ENCODE measurements at places on chromosomes 7 and 10.

DNA sequence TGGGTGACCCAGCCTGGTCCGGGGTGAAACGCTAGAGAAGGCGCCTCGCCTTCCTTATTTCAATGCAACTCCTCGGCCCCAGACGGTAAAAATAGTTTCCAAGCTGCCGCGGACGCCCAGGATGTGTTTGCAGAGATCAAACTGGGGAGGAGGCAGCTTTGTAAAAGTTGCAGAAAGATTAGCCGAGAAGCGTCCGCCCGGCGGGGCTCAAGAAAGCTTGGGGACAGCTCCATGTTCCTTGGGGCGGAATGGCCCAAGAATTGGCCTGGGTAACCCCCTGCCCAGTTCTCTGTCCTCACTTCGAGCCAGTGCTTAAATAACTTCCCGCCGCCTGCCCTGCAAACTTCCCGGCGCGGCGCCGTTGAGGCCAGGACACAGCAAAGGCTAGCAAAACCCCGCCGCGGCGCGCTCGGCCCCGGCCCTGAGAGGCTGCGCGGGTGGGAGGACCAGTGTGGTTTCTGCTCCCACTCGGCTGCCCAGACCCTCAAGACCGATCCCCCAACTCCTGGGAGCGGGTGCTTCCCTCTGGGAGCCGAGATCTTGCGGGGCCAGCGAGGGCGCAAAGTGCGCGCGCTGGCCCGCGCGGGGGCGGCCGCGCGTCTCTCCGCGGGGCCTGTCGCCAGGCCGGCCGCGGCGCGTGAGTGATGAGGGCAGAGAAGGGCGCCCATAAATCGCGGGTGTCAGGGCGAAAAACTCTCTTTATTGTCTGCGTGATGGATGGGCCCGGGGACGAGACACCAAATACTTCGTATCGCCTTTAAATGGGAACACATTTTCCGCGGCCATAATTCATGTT lies 6.3 kb upstream of the ZNF503 start:
- DNase-seq = peak; percentile 72

GRCh38 chr7:107592361-107593024 lies 12.4 kb downstream of the BCAP29 start:
- no peak for DNase-seq

DNA sequence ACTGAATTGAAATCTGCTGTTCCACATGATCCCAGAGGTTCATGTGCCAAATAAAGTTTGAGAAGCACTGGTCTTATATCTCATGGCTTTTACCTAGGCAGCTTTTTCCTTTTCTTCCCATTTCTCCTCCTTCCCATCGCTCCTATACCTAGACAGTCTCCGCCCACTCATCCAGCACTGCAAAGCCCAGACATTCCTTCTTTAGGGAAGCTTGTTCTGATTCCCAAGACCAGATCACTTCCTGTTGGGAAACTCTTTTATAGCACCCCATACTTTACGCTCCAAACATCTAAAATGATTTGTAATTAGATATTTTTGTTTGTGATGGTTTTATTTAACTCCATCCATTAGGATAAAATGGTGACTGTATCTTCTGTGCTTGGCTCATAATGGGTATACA lies 75.9 kb downstream of the BMPER start:
- no peak for DNase-seq

DNA sequence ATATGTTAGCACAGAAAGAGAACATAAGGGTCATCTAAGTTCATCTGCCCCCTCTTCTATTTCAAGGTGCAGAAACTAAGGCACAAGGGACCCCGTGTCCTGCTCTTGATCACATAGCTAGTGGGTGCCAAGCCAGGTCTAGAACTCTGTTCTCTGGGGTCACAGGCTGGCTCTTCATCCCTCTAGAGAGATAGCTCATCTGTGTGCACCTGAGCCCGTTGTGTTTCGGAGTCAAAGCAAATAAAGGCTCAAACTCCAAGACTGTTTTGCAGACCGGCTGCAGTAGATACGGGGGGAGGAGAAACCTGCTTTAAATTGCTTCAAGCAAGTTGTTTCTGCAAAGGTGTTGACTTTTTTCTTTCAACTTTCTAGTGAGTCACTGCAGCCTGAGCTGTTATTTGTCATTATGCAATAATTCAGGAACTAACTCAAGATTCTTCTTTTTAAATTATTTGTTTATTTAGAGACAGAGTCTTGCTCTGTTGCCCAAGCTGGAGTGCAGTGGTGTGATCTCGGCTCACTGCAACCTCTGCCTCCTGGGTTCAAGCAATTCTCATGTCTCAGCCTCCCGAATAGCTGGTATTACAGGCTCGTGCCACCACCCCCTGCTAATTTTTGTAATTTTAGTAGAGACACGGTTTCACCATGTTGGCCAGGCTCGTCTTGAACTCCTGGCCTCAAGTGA lies 6.5 kb downstream of the BLVRA start:
- no peak for DNase-seq

DNA sequence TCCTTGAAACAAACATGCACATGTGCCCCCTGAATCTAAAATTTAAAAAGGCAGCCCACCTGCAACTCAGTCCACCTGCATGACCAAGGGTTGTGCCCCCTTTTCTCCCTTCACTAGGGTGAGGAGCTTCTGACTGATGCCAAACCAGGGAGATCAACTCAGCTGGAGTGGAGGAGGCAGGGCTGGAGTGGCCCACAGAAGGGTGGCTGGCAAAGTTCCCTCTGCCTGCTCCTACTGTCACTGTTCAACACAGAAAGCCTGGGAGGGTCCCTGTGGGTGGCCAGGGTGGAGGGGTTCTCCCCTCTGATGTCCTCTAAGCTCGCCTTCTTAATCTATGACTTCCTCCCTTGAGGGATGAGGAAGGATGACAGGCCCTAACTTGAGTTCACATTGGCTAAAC lies 55.7 kb upstream of the ANTXRL start:
- peak; percentile 37 for DNase-seq

DNA sequence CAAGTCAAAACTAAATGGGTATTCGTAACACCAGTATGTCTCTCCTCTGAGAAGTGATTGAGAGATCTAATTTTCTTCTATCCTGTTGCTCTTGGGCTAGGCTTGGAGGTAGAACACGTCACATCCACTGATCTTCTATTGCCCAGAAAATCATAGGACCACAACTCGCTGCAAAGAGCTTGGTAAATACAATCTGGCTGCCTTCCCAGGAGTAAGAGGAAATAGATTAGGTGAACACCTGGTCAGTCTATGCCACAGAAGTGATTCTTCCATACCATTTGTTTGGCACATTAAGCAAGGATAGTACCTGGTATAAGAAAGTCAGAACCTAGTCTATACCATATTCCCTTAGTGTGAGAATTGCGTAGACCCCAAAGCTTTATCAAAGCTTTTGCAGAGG lies 129.3 kb upstream of the PHYHIPL start:
- no peak for DNase-seq

GRCh38 chr7:36312915-36313334 lies 76.7 kb upstream of the ANLN start:
- no peak for DNase-seq

DNA sequence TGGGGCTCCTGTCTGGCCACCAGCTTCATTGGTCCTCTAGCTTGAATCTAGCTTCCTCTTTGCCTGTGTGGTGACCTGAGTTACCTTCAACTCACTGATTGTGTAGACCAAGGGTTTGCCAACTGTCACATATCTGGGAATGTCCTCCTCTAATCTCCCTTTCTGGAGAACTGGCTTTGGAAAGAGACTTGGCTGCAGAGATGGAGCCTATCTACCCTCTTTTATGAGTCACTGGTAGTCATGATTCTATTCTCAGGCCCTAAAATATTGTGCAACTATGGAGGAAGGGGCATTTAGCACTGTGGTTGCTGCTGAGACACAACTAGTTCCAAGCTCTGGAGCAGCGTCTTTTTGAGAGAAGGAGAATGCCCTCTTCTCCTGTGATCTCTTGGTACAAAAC lies 691.3 kb downstream of the KCNMA1 start:
- DNase-seq = no peak

- no peak for DNase-seq
Measured at GRCh38 chr10:97664282-97664850, 22.7 kb downstream of the AVPI1 start.

GRCh38 chr10:121914661-121915060 lies 13.2 kb downstream of the ATE1 start:
- DNase-seq = no peak

DNA sequence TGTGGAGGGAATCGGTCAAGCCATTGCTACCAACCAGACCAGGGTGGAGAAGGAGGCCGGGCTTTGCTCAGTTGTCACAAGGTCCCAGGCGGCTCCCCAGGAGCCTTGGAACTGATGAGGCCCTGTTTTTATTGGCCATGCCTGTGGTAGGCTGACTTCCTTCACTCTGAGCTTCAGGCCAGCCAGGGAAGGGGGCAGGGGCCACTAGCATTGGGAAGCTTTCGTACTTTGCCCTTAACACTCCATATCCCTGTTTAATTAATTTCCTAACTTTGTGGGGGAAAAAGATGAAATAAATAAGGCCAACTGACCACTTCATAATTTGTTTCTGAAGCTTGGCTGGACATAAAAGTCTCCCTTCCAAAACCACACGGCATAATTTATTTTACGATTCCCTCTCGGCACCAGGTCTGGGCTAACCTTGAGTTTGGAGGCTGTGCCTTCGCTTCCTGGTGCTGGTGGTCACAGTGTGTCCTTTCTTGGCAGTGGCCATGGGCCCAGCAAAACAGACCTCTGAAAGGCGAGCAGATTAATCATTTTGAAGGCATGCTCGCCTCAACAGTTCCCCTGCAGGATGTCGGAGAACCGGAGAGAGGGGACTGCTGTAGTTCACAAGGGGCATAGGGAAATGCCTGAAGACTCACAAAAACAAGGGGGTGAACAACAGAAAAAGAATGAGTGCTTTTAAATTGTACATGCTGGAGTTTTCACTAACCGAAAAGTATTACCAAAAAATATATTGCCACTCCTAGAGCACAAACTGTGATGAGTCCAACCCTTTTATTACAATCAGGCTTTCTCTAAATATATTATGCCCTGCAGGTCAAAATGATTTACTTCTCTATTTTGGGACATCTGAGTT lies 966.0 kb downstream of the LRMDA start:
- DNase-seq = peak; percentile 86

- no peak for DNase-seq
Measured at GRCh38 chr10:131915990-131916766, 15.4 kb downstream of the PPP2R2D start.

DNA sequence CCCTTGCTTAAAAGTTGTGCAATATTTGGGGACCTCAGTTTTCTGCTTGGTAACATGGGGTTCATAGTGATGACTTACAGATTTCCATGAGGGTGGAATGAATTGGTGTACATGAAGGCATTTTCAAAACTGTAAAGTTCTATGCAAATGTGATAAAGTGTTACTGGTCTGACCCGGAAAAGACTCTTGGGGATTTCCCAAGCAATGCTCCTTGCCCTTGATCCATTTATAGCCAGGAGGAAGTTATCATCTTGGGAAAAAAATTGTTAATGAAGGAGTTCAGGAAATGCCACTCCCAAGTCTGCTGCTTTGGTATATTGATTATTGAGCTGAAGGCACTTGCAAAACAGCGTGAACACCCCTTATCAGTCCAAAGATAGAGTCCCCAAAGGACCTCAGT lies 96.3 kb upstream of the ZPBP start:
- no peak for DNase-seq

- DNase-seq = no peak
Measured at GRCh38 chr10:59036311-59037017, 140.0 kb upstream of the PHYHIPL start.

DNA sequence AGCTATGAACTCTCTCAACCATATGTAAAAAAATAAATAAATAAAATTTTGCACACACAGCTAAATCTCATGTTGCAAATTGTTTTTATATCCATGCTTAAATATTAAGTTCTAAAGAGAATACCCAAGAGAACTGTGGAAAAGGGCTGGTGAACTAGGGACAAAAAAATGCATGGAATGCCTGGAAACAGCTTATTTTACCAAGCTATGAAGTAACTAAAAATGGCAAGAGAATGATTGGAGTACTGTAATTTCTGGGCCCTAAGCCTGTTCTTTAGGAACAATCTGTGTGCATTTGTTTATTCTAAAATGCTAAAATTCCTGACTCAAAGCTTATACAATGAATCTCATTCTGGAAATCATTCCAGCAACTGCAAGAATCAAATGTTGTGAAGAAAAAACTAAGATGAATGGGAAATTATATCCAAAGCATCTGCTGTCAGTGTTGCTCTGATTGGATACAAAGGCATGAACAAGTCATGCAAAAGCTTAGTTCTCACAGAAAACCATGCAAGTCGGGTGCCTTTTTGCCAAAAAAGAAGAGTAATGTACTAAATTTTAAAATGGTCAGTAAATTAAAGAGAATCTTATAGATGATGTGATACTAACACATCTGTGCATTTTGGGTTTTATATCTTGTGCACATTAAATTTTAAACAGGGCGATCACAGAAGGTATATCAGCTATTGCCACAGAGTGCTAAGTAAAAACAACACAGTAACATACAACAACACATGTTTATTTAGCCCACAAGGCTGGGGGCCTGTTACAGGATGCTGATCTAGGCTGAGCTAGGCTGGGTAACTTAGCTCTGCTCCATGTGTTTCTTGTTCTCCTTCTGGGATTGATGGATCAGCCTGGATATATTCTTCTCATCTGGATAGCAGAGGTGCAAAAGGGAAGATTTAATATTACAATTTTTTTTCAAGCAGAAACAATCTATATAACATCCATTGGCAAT lies 453.5 kb upstream of the SEMA3A start:
- DNase-seq = no peak

GRCh38 chr10:77152256-77152655 lies 485.4 kb downstream of the KCNMA1 start:
- DNase-seq = no peak

DNA sequence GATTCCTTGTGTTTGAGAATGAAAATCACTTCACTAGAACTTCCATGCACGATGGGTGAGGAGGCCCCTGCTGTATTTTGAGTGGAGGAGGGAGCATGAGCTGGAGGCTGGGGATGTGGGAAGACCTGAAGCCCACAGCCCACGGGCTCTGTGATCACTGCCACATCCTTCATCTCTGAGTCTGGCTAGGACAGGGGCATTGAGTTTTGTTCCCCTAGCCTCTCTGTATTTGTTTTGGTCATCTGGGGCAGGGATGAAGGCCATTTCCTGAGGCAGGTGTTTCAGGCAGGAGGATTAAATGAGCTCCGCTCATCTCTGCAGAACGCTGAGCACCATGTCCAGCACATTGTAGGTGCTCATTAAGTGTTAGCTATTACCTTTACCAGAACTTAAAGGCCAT lies 293.6 kb downstream of the GLRX3 start:
- no peak for DNase-seq

DNA sequence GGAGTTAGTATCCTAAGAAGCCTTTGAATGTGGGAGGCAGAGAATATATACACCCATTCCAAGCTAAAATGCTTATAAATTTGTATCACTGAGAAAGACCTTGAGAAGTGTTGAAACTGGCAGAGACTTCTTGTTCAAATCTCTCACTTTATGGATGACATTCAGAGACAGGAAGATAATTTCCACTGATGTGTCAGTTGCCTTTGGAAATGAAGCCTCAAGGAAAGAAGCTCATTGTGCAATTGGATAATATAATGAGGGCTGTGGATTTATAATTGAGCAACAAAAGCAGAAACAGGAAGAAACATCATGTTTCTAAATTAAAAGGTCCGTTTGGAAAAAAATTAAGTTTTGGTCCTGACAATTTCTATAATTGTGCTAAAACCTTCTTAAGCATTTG lies 789.9 kb upstream of the IGFBP3 start:
- DNase-seq = no peak

GRCh38 chr10:7561216-7561893 lies 105.4 kb downstream of the ITIH5 start:
- DNase-seq = peak; percentile 76

Measured in aorta (tissue), 5 donors.